ENCODE measurements at places on chromosomes 12 and 14.

DNA sequence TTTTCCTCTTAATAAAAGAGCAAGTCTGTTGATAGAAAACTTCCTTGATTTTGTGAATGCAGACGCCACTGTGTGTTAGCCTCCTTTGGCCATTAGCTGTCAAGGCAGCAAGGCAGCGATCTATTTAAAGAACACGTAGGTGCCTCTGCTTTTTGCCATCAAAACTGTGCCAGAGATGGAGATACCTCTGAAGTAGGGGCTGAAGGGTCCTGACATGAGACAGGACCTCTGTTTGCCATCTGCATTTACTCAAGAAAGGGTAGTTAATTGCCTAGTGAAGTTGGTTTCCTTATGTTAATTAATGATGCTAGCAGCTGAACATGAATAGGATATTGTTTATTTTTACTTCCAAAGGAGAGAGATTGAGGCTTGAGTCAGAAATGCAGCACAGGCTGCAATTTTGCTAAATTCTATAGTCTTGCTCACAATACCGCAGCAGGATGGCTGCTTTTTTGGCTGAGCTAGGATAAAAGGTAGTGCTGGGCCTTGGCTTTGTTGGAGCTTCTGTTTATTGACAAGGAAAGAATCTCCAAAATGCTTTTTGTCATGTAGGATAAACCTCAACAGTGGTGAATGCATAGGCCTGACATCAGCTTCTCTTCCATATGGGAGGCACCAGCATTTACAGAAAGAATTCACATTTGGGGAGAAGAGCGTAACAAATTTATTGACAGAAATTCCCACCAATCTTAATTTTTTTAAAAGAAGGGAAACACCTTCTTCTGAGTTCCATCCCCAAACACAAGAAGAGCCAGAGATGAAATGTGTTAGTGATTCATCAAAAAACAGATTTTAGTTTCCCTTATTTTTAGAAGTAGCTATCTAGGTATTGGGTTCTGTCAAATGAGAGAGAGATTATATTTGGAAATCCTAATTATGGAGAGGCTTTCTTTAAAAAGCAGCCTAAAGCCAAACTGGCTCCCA is 13.9 kb upstream of the RPH3A start:
- no peak for DNase-seq

GRCh38 chr14:68333262-68333661 is 459.6 kb downstream of the ZFP36L1 start:
- no peak for DNase-seq

DNA sequence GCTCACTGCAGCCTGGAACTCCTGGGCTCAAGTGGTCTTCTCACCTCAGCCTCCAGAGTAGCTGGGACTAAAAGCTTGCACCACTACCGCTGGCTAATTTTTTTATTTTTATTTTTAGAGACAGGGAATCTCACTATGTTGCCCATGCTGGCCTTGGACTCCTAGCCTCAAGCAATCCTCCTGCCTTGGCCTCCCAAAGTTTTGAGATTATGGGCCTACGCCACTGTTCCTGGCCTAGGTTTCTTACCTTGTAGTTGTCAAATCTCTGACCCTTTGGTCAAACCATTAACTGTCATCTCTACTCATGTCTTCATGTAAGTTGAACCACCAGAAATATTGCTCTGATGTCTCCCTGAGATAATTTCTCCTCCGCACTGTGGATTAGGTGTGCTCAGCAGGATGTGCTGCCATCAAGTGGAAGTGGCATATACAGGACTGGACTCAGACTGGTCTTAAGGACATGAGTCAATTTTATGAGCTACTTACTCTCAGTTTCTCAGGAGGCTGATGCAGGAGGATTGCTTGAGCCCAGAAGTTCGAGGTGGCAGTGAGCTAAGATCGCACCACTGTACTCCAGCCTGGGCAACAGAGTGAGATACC is 28.5 kb downstream of the ACTR6 start:
- DNase-seq, result no peak

DNA sequence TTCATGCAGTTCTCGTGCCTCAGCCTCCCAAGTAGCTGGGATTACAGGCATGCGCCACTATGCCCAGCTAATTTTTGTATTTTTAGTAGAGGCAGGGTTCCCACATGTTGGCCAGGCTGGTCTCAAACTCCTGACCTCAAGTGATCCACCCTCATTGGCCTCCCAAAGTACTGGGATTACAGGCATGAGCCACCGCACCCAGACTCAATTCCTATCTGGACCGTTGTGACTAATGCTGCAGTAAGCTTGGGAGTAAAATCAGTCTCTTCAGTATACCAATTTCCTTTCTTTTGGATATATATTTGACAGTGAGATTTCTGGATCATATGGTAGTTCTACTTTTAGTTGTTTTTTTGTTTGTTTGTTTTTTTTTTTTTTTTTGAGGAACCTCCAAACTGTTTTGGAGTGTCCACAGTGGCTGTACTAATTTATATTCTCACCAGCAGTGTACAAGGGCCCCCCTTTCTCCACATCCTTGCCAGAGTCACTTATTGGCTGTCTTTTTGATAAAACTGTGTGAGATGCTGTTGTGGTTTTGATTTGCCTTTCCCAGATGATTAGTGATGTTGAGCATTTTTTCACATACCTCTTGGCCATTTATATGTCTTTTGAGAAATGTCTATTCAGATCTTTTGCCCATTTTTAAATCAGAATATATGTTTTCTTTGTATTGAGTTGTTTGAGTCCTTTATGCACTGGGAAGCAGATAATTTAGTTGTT is 37.3 kb upstream of the EVL start:
- DNase-seq, result no peak

DNA sequence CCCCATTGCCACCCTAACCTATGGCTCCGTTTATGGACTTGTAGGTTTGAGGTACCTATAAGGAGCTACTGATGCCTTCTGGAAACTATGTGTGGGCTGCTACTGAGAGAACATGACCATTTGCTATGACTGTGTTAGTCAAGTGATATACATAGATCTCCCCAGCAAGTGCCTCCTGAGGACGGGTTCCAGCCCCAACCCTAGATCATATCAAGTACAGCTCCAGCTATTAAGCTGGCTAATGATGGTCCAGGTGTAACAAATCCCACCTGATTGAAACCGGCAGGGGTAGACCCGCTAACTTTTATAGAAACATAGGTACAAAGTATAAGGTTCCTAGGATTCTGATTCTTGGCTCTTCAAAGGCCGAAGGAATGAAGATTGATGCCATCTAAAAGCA is 23.7 kb downstream of the NINJ2 start:
- no peak for DNase-seq

DNA sequence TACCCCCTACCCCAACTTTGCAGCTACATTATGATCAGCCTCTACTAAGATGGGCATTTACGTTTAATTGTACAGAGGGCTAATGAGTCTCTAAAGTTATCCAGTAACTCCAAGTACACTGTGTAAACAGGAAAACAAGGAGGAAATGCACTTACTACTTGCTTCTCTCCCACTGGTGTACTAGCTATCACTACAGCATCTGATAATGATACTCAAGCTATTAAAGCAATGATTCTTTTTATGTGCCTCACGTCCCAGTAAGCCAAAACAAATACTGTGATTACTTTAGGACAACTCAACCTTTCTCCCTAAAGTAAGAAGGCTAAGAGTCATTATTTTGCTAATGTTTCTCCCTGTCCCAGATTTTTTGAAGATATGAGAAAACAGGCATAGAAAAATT is 128.6 kb upstream of the CCDC175 start:
- no peak for DNase-seq

DNA sequence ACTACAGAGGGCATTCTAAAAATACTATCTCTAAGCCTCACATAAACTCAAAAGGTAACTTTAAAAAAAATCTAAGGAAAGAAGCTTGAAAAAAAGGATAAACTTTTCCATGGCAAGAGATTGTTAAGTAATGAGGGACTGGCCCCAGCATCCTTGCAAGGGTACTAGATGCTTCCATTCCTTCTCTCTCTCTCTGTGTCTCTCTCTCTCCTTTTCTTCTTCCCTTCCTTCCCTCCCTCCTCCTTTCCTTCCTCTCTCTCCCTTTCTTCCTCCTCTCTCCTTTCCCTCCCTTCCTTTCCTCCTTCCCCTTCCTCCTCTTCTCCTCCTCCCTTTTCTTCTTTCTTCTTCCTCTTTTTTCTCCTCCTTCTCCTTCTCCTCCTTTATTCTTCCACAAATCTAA is 23.8 kb downstream of the CNTN1 start:
- DNase-seq, result no peak

DNA sequence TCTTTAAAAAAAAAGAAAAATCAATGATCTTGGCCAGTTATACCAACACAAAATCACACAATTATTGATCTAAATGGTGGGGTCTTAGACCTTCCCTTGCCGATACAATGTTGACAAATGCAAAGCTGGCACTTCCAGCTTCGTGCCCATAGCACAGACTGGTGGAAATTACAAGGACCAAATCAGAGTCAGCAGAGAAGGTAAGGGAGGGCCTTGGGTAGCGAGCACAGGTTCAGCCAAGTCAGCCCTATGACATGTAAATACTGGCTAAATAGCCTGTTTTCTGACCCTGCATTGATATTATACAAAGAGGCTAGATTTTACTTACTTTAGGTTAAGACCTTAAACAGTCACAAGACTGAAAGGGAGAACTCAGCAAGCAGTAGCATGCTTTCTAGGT is 30.3 kb upstream of the WDR89 start:
- no peak for DNase-seq

DNA sequence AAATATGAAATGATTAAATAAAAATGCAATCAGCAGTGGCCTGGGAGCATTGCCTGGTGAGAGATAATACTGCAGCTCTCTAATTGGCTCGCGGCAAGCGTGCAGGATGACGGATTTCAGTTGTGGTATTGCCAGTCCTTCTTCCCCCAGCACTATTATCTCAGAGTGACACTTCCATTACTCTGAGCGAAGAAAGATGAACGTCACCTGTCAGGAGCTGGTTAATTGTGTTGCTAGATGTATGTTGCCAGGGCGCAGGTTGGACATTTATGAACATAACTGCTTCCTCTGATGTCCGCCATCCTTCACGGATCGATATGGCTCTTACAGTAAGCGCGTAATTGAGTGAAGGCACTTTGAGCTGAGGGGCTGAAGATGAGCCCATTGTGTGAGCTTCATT is 374.9 kb downstream of the PDZRN4 start:
- DNase-seq, result no peak

DNA sequence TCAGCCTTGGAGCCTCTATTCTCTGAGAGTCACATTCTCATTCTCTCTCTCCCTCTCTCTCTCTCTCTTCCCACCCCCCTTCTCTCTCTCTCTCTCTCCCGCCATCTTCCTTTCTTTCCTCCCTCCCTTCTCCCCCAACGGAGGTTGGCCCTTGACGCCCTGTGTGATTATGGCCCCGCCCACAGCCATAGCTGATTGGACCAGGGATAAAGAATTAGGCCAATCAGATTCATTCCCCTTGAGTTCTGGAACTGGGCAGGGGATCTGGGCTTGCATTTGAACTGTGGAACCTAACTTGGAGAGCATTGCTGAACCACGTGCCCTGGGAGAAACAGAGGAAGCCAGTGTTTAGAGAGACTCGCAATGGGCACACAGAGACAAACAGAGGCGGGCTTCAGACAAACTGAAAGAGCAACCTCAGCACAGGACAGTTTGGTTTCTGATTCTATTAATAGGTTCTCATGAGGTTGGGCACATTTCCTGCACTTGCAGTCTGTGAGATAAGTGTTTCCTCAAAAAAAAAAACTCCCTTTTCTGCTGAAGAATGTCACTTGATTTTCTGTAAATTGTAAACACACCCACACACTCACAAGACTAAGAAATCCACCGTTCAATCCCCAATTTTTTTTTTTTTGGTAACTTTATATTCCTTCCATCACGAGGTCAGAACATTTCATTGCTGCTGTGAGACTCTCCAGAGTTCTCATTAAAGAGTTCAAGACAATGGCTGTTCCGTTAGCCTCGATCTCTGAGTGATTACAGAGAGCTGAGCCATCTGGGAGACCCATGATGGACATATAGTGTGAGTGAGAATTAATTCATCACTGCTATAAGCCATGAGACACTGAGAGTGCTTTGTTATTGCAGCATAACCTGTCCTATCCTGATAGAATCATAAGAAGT is 3.5 kb upstream of the P2RX7 start:
- DNase-seq, result no peak

DNA sequence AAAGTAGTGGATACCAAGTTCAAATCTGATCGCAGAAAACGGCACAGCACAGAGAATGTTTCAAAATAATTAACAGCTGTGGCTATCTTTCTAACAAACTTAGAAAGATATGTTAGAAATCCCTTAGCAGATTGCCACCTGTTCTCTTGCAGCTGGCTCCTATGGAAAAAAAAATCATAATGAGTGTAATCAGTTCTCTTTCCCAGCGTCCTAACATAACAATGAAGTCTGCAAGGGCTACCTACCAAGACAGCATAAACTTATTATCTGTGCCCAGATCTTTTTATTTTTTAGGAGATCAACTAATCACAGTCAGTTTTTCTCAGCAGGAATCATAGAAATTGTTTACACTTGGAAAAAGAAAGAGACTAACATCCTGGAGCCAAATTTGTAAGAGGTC is 358.6 kb upstream of the FOXG1 start:
- DNase-seq, result no peak

Data from left renal pelvis (tissue), 4 donors.